ENCODE measurements at places on chromosomes 11 and 22. TPM values are rescaled to one million over a fixed set of nuclear protein-coding genes. Genes with fewer than 3 reads are reported as not detected.
A peak's percentile ranks its signal among the peaks of the same experiment; 100 is the strongest.

DNA sequence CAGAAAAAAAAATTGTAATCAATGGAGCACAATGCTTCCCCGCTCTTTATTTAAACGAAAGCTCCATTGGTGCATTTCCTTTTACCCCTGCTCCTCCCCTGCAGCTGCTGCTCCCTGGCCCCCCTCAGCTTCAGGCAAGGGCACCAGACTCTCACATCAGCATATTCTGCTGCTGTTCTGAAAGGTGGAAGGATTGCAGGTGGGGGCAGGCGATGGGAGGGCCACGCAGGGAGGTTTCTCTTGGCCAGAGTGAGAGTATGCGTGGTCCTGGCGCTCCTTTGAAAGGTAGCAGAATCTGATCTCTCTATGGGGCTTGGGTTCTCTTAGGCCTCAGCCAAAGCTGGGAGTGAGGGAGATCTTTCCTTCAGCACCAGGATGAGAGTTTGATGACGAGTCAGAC is 240.9 kb upstream of the CADM1 start:
- H3K4me3 ChIP-seq, result no peak overlapping the region
- no peak overlapping the region for H3K27ac ChIP-seq
- peaks cover 2% of the 10 kb centered on the region for H3K4me1 ChIP-seq
- H3K36me3 ChIP-seq, result no peaks in the 10 kb centered on the region
- H3K27me3 ChIP-seq, result no peaks in the 10 kb centered on the region
- no peak for DNase-seq

- H3K27me3 ChIP-seq, result no peaks in the 10 kb centered on the region
- no peak overlapping the region for H3K4me3 ChIP-seq
- no peaks in the 10 kb centered on the region for H3K36me3 ChIP-seq
- no peak overlapping the region for H3K27ac ChIP-seq
- H3K4me1 ChIP-seq, result no peaks in the 10 kb centered on the region
Measured at GRCh38 chr11:17552392-17553248, 5.6 kb downstream of the OTOG start.

DNA sequence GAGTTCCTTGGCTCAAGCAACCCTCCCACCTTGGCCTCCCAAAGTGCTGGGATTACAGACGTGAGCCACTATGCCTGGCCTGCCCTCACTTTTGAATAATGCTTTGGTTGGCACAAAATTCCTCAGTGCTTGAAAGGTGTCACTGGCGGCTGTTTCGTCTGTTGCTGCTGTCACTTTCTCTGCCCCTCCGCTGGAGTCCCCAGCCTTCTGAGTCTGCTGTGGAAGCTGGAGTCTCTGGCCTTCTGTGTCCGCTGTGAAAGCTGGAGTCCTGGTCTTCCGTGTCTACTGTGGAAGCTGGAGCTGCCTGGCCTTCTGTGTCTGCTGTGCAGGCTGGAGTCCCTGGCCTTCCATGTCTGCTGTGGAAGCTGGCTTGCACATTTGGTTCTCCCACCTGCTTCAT is 4.9 kb upstream of the KRTAP5-1 start:
- no peaks in the 10 kb centered on the region for H3K36me3 ChIP-seq
- H3K27me3 ChIP-seq, result peaks cover 9% of the 10 kb centered on the region
- no peak overlapping the region for H3K27ac ChIP-seq
- no peak for DNase-seq

GRCh38 chr22:42443240-42444076 is 11.3 kb upstream of the NFAM1 start:
- no peak for DNase-seq
- no peak overlapping the region for H3K4me3 ChIP-seq
- no peaks in the 10 kb centered on the region for H3K27me3 ChIP-seq
- no peaks in the 10 kb centered on the region for H3K36me3 ChIP-seq
- no peak overlapping the region for H3K27ac ChIP-seq
- H3K4me1 ChIP-seq, result peaks cover 17% of the 10 kb centered on the region

- H3K27me3 ChIP-seq, result no peaks in the 10 kb centered on the region
- no peak overlapping the region for H3K27ac ChIP-seq
- peaks cover 44% of the 10 kb centered on the region for H3K4me1 ChIP-seq
- no peak for DNase-seq
Measured at GRCh38 chr11:3942160-3942955, 86.9 kb downstream of the STIM1 start.

GRCh38 chr11:75429902-75430713 is 2.9 kb downstream of the KLHL35 start:
- H3K36me3 ChIP-seq, result no peaks in the 10 kb centered on the region
- peak; percentile 69 for DNase-seq
- peak overlapping the region; percentile 8 for H3K27ac ChIP-seq
- peak overlapping the region; percentile 31 for H3K4me3 ChIP-seq
- peaks cover 38% of the 10 kb centered on the region for H3K27me3 ChIP-seq
- peaks cover 6% of the 10 kb centered on the region for H3K4me1 ChIP-seq

GRCh38 chr22:50030297-50031188 is 18.0 kb upstream of the IL17REL start:
- H3K4me3 ChIP-seq, result no peak overlapping the region
- no peaks in the 10 kb centered on the region for H3K4me1 ChIP-seq
- no peaks in the 10 kb centered on the region for H3K27me3 ChIP-seq
- DNase-seq, result peak; percentile 63
- H3K27ac ChIP-seq, result no peak overlapping the region

GRCh38 chr11:72958791-72959190 is 144.6 kb downstream of the ATG16L2 start:
- no peaks in the 10 kb centered on the region for H3K36me3 ChIP-seq
- H3K4me3 ChIP-seq, result no peak overlapping the region
- peaks cover 11% of the 10 kb centered on the region for H3K4me1 ChIP-seq
- no peak for DNase-seq
- no peaks in the 10 kb centered on the region for H3K27me3 ChIP-seq

DNA sequence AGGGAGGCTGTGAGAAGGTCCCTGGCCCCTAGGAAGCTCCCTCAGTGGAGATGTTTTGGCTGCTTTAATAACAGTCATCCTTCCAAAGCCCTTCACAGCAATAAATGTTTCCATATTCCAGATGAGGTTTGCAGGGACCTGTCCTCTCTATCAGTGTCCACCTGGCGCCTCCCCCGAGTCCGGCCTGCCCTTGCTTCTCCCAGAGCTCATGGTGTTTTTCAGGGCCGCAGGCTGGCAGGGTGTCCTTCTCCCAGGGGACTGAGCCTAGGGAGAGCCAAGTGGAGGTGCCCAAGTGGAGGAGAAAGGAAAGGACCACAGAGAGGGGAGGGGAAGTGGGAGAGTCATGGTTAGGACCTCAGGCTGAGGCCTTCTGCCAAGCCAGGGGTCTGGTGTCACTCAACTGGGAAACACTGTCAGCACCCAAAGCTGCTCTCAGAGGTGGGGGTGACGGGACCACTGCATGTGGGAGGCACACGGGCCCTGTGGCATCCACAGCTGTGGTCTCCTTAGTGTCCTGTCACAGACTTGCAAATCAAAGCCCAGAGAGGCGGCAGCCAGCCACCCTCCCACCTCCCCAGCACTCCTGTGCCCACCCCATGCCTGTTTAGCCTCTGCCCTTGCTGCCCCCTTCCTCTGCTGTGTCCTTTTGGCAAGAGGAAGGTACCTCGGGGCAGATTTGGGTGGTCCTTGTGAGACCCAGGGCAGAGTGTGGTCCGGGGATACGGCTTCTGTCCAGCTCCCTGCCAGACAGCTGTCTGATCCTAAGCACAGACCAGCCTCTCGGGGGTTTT is 6.4 kb downstream of the DERL3 start:
- peaks cover 7% of the 10 kb centered on the region for H3K4me1 ChIP-seq
- peaks cover 49% of the 10 kb centered on the region for H3K36me3 ChIP-seq
- H3K4me3 ChIP-seq, result no peak overlapping the region

The MUC15 gene
- 12.1 TPM for total RNA-seq

DNA sequence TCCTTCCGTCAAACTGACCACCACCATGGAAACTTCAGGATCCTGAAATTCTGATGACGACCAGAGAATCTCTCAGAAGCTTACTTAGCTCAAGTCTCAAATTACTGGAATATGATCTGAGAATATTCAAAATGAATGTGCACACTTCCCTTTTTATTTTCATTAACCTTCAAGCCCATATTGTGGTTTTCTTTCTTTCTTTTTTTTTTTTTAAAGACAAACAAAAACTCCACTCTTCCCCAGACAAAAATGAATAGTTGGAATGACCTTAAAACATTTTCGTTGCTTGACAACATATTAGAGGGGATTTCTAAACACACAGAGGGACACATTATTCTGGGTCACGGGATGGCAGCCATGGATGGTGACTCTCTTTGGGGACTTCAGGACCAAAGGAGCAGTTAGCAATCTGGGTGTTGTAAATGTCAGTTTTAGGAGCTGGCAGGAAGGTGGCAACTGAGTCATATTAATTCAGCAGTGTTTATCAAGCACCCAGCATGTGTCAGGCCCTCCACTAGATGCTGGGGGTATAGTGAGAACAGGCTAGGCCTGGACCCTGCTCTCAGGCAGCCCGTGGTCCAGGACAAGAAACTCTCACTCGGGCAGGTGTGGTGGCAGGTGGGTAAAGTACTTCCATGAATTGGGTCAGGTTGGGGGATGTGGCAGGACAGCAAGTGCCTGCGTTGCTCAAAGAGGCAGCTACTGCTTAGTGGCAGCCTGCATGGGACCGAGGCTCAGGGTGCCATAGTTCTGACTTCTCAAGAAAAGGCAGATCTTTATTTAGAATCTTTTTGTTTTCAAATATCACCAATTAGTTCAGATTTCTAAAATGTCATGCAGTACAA is 126.1 kb downstream of the HIPK3 start:
- H3K27me3 ChIP-seq, result peaks cover 5% of the 10 kb centered on the region
- no peak overlapping the region for H3K27ac ChIP-seq
- no peaks in the 10 kb centered on the region for H3K36me3 ChIP-seq
- H3K4me3 ChIP-seq, result no peak overlapping the region
- H3K4me1 ChIP-seq, result no peaks in the 10 kb centered on the region
- no peak for DNase-seq

- H3K27me3 ChIP-seq, result peaks cover 4% of the 10 kb centered on the region
- H3K4me3 ChIP-seq, result no peak overlapping the region
- no peak for DNase-seq
- no peaks in the 10 kb centered on the region for H3K4me1 ChIP-seq
Measured at GRCh38 chr22:22362936-22363335, 118.3 kb downstream of the VPREB1 start.

GRCh38 chr11:46673713-46674462 is 26.5 kb downstream of the ARHGAP1 start:
- no peak for DNase-seq
- no peaks in the 10 kb centered on the region for H3K27me3 ChIP-seq
- no peak overlapping the region for H3K4me3 ChIP-seq
- peaks cover 2% of the 10 kb centered on the region for H3K4me1 ChIP-seq
- H3K27ac ChIP-seq, result peak overlapping the region; percentile 90
- peaks cover 28% of the 10 kb centered on the region for H3K36me3 ChIP-seq

The CLMP gene
- total RNA-seq, result 22.9 TPM

- DNase-seq, result no peak
- H3K4me3 ChIP-seq, result no peak overlapping the region
- no peaks in the 10 kb centered on the region for H3K27me3 ChIP-seq
- H3K27ac ChIP-seq, result no peak overlapping the region
- peaks cover 8% of the 10 kb centered on the region for H3K4me1 ChIP-seq
- no peaks in the 10 kb centered on the region for H3K36me3 ChIP-seq
Measured at GRCh38 chr11:7449841-7450214, 35.5 kb upstream of the OLFML1 start.

DNA sequence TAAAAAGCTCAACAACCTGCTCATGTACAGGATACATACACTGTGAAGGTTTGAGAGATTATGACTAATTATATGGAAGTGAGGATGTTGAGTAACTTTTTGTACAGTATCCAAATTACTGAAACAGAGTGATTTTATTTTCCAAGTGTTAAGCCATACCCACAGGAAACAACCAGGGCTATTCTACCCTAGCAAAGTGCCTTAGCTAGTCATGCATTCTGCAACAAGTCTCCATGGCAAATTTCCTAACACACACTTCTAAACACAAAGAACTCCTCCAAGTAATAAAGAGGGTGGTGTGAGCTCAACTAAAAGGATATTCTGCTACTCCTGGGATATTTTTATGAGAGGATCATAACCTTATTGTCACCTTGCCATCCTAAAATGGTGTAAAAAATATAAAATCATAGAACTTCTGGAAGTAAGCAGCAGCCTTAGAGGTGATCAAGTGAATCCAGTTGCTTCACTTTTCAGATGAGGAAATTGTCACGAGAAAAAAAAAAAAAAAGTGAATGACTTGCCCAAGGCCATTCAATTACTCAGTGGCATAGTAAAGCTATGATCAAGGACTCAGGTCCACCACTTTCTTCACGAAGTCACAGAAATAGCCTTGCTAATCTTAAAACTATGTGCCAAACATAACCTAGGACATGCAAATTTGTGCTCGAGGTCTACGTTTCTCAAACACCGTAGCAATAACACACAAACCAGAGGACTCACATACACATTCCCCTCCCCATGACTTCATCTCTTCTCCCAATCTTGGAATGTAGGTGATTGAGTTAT is 4.2 kb downstream of the LGR4 start:
- H3K27ac ChIP-seq, result no peak overlapping the region
- H3K4me1 ChIP-seq, result peaks cover 7% of the 10 kb centered on the region
- peaks cover 1% of the 10 kb centered on the region for H3K27me3 ChIP-seq
- H3K4me3 ChIP-seq, result no peak overlapping the region

The TESMIN gene
- 6.7 TPM for total RNA-seq

GRCh38 chr22:25572708-25573171 is 8.3 kb downstream of the GRK3 start:
- no peak for DNase-seq
- H3K27ac ChIP-seq, result no peak overlapping the region
- peaks cover 2% of the 10 kb centered on the region for H3K4me1 ChIP-seq
- H3K27me3 ChIP-seq, result no peaks in the 10 kb centered on the region
- H3K4me3 ChIP-seq, result no peak overlapping the region
- H3K36me3 ChIP-seq, result no peaks in the 10 kb centered on the region

The RIN1 gene
- 15.1 TPM for total RNA-seq

GRCh38 chr11:76856106-76856505 is 4.6 kb upstream of the ACER3 start:
- H3K27me3 ChIP-seq, result no peaks in the 10 kb centered on the region
- H3K36me3 ChIP-seq, result no peaks in the 10 kb centered on the region
- no peak overlapping the region for H3K4me3 ChIP-seq
- H3K27ac ChIP-seq, result no peak overlapping the region
- H3K4me1 ChIP-seq, result no peaks in the 10 kb centered on the region

The MMP3 gene
- not detected for total RNA-seq

The BDNF gene
- 1.4 TPM for total RNA-seq

The MFRP gene
- not detected for total RNA-seq

GRCh38 chr22:37345863-37346504 is 63.7 kb downstream of the CYTH4 start:
- no peaks in the 10 kb centered on the region for H3K36me3 ChIP-seq
- H3K4me3 ChIP-seq, result no peak overlapping the region
- H3K27me3 ChIP-seq, result no peaks in the 10 kb centered on the region
- H3K4me1 ChIP-seq, result no peaks in the 10 kb centered on the region

The CCDC87 gene
- total RNA-seq, result 0.67 TPM

DNA sequence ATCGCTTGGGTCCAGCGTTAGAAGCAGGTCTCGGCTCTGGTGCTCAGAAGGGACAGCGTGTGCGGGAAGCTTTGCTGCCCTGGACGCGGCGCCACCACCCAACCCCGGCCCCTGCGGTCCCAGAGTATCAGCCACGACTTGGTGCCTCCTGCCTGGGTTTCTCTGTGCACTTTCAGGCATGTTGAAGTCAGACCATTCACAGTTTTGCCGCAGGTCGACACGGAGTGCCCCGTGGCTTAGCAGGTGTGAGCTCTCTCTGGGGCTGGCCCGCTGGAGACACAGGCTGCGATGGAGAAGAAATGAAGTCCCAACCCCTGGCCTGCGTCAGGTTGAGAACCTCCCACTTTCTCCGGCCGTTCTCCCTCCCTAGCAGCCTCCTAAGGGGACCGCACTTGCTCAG is 494.5 kb downstream of the BRD1 start:
- no peaks in the 10 kb centered on the region for H3K36me3 ChIP-seq
- no peak overlapping the region for H3K4me3 ChIP-seq
- H3K4me1 ChIP-seq, result no peaks in the 10 kb centered on the region

The TSGA10IP gene
- 0.34 TPM for total RNA-seq

GRCh38 chr11:119370486-119371046 is 10.9 kb downstream of the USP2 start:
- H3K4me1 ChIP-seq, result peaks cover 36% of the 10 kb centered on the region
- no peak overlapping the region for H3K4me3 ChIP-seq
- peak overlapping the region; percentile 86 for H3K27ac ChIP-seq
- no peaks in the 10 kb centered on the region for H3K36me3 ChIP-seq
- peaks cover under 1% of the 10 kb centered on the region for H3K27me3 ChIP-seq
- no peak for DNase-seq
